Occipital lobe (tissue), 3 donors: ENCODE measurements at places on chromosomes 4 and X. TPM values are rescaled to one million over a fixed set of nuclear protein-coding genes. Genes with fewer than 3 reads are reported as not detected.

DNA sequence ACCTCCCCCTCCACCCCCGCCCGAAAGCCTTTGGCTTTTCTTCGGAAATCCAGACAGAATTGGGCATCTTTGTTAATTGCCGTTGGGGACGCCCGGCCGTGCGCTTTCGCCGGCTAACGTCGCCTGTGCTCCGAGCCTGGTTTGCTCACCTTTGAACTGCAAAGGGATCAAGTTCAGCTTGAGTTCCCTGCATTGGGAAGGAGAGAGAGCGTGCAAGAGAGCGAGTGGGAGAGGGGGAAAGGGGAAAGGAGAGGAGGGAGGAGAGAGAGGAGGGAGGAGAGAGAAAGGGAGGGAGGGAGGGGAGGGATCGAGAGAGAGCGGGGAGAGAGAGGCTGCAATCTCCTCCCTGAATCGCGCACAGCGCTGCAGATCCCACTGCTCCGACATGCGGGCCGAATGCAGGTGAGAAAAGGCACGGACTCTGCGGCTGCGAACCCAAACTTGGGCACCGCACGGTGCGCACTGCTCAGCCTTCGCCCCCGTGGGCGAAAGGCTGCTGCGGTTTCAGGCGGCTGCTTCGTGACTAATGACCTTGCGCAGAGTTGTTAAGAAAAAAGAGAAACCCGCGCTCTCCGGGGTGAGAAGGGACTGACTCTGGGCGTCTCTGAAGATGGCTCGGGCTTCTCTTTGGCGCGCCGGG lies at the start of gene PCDH7:
Gene PCDH7, plus strand, starts transcription at position 349 of the 640 bp plus-strand sequence. CDS start 1,054 bp downstream, outside the sequence.
- peak; percentile 51 for DNase-seq

Gene ETDB
- total RNA-seq: not detected

Gene ANK2
- 648 TPM for total RNA-seq

- no peak for DNase-seq
These were observed 26.6 kb upstream of the IRF2 start for GRCh38 chr4:184500748-184501589.

Gene MPP1
- total RNA-seq: 15.1 TPM

GRCh38 chr4:175125410-175126068 lies 207.4 kb downstream of the ADAM29 start:
- DNase-seq: no peak

GRCh38 chr4:59650861-59651260 lies 1549.3 kb upstream of the ADGRL3 start:
- no peak for DNase-seq

- no peak for DNase-seq
These were observed 57.3 kb upstream of the TCEAL2 start for GRCh38 chrX:102067966-102068723.

- peak; percentile 29 for DNase-seq
These were observed 8.1 kb upstream of the GPR119 start for GRCh38 chrX:130393451-130394074.

- DNase-seq: no peak
These were observed 135.8 kb upstream of the IL1RAPL2 start for GRCh38 chrX:104430072-104430741.

Gene ODAPH
- total RNA-seq: not detected

DNA sequence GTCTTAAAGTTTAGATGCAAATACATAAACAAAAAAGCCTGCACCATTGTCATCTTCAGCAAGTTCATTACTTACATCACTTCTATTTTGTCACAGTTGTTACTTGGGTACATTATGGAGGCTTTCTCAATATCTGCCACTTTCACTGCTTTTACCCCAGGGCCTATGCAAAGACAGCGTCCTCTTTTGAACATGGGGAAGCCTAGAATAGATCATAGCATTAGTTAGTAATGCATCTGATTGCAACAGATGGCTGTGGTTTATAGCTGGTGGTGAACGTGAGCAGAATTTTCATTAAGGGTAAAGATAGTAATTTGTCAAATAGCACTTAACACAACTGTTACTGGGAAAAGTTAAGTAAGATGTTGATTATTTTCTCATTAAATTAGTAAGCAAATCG lies 729 bp downstream of the CXCL11 start:
- DNase-seq: no peak

Gene MMRN1
- total RNA-seq: 2.5 TPM

GRCh38 chrX:1466232-1466661 lies 13.5 kb upstream of the ASMTL start:
- DNase-seq: no peak

DNA sequence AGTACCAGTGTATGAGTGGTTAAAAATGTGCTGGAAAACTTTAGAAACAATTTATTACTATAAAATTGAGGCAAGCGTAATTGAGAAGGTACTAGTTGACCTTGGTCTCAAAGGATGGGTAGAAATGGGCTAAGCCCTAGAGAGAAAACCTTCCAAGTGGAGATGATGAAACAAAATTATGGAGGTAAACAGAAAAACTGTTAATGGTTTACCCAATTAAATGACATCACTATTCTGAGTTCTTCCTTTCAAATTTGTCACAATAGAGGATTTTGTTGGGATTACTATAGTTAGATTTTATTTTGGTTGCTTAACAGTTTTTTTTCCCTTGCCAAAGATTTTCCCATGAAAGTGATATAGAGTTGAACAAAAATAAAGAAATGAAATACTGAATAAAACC lies 1302.5 kb upstream of the TENM3 start:
- DNase-seq: no peak

GRCh38 chrX:45200741-45201234 lies at the start of gene DIPK2B:
Gene DIPK2B (minus strand): TSS chrX:45200876. CDS start chrX:45200826, 50 bp downstream.
- DNase-seq: no peak

DNA sequence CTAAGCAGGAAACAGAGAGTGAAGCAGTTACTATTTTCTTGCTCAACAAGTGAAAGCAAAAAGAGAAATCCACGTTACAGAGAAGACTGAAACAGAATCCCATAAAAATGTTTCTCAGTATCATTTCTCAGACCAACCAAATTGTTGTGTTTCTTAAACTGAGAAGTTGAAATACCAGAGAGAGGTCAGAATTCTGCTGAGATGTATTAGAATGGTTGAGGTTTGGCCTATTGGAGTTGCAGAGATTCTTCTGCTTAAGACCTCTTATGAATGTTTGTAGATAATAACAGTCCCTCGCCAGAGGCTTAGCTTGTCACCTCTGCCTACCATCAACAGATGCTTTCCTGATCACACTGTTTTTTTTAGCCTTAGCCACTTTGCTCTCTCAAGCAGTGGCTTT lies 481.4 kb downstream of the TRIML1 start:
- no peak for DNase-seq

DNA sequence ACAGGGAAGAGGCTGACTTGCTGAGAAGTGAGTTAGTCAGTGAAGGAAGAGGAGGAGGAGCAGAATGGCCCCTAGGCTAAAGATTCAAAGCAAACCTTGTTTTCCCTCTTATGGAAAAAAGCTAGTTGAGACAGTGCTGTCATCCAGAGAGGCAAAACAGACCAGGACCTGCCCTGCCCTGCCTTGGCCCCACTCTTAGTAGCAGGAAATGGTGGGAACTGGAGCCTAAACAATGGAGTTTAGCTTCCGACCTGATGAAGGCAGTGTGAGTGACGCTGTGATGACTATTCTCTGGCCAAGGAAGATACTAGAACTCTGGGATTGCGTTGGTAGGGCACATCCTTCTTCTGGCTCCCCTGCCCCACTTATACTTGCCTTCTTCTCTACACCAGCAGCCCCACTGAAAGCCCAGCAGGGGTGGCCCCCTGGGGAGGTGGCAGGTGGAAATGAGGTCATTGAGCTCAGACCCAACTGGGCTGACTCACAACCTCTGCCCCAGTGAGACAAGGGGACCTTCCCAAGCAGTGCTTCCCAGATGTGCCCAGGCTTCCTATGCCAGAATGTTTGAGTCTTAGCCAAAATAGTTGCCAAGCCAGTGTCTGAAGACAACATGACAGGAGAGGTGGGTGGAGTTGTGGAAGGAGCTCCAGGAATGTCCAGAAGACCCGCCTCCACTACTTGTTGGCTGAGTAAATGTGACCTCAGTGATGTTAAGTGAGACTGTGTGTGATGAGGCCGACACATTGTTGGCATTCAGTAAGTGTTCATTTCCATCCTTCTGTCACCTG lies 38.8 kb downstream of the MSN start:
- no peak for DNase-seq

DNA sequence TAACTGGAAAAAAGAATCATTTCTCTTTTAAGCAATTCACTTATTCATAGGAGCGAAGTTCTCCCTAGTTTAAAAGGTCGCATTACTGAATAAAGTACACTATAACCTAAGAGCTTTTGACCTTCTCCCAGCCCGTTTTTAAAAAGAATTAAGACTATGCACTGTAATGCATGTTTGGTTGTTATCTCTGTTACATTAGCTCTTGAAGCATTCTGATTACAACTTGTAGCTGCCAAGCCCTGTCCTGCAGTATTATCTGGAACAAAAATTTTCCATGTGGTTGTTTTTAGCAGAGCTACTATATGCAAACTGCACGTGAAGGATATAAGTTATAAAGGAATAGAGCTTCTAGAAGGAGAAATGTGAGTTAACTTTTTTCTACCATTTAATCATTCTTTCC lies 8.1 kb downstream of the GAB1 start:
- DNase-seq: no peak

- DNase-seq: no peak
These were observed 105.0 kb downstream of the TBL1X start for GRCh38 chrX:9569876-9570301.

DNA sequence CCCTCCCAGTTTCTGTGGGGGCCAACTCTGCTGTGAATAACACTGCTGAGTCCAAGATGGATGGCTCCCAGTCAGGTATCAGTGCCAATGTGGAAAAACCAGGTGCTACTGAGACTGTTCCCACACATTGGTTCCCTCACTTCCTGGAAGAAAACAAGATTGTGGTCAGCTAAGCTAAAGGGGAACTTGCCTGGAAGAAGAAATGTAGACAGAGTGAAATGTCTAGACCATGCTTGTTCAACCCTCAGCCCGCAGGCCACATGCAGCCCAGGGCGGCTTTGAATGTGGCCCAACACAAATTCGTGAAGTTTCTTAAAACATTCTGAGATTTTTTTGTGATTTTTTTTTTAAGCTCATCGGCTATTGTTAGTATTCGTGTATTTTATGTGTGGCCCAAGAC lies 28.6 kb upstream of the UTP14A start:
- no peak for DNase-seq
